Activated gamma-delta T cell (primary cell): ENCODE measurements at places on chromosomes 4 and X.

DNA sequence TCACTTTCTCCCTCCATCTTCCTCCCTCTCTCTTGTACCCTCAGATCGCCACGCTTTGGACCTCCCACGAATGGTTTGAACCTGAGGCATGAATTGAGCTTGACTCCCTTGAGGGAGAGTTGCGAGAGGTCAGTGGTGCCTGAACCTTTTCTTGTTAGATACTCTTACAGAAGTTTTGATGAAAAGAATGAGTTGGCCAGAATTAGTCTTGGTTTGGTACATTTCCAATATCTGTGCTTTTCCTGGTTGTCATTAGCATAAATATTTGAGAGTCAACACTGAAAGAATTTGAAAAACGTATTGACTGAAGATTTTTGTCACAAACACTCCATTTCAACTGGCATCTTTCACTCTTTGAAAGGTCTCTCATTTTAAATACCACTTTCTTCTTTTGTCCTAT, 510.6 kb upstream of the DIPK2B start:
- no peak for DNase-seq

DNA sequence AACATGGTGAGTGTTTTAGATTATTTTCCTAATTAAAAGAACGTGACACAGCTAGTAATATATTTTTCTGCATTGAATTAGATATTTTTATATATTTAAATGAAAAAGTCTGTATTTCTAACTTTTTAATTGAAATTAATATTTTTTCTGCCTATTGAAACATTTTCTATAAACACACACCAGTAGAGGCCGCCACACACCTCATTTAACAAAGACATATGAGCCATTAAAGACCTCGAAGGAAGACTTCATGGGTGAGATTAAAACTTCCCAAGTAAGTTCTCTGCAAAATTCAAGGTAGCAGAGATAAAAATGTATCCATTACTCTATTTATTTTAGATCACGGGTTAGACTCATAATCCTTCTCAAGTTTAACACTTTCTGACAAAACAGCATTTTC, 8.3 kb downstream of the SLITRK2 start:
- no peak for DNase-seq

DNA sequence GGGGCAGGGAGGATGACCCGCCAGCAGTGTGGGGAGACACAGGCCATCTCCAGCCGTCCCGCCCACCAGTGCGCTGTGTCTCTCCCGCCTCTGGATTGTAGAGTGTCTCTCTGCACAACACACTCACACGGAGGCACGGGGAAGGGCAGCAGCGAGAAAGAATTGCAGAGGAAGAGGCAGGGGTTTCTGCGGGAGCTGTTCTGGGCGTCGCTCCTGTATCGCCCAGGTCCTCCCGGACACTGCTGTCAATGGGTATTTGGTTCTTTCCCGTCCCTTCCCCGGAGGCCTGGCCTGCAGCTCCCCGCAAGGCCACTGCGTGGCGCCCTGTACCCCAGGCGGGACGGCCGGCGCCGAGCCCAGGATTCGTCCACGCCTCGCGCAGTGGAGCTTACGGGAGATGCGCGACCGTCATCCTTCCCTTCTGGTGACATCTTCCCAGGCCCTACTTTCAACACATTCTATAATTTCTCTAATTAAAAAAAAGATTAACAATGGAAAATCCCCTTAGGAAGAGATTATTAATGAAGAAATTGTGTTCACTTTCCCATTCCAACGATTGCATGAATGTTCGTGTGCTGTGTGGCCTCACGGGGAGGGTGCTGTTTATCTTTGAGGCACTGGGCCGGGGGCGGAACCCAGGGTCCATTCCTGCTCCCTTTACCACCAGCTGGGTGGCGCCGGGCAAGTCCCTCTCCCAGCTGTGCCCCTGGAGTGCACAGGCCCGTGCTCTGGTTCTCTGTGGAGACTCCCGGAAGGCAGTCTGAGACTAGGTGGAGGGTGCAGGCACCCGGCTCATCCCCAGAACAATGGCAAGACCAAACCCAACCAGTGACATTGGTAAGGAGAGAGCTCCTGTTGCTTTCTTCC, 95.7 kb downstream of the CPZ start:
- no peak for DNase-seq

GRCh38 chrX:39877905-39878304, 219.9 kb downstream of the BCOR start:
- DNase-seq, result no peak

DNA sequence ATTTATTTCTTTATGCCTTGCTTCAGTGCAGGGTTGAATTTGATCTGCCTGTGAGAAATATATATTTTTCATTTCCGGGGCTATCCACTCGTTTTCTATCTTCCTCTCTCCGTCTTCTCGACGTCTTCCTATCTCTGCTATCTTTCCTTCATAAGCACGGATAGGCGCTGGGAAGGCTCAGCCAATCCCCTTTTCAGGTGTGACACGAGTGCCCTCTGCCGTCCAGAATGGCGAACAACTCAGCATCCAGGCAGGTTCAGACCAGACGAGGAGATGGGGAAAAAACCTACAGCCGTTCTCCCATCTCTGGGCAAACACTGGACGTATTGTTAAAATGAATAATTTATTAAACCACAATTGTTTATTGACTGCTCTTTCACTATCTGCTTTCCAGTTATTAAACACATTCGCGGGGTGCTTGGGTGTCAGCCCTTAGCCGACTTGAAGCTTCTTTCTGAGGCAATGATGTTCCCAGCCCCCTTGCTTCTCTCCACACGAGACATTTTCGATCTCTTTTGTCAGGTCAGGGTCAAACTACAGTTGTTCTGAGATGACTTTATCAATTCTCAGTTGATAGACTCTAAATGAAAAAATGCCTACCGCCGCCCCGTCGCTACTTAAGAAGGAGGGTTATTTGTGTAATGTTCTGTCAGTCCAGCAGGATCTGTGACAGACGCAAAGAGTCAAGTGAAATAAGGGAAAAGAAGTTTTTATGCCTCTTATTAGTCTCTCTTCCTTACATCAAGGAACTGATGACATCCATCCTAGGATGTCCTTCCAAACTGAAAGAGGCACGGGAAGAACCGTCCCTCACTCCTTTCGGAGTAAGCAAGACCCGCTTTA, 96.3 kb upstream of the NOCT start:
- DNase-seq, result no peak

DNA sequence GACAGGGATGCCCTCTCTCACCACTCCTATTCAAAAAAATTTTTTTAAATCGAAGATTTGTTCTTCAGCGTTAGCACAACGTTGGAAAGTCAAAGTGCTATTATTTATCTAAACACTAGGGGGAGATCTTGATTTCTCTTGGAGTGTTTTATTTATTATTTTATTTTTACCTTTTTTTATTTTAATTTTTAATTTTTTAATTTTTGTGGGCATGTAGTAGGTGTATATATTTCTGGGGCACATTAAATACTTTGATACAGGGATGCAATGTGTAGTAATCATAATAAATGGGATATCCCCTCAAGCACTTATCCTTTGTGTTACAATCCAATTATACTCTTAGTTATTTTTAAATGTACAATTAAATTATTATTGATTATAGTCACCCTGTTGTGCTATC, 37.4 kb upstream of the SLC10A4 start:
- DNase-seq, result no peak

GRCh38 chr4:43496188-43496587, 603.7 kb downstream of the GRXCR1 start:
- no peak for DNase-seq

- DNase-seq, result no peak
Measured at GRCh38 chr4:80540349-80540748, 204.8 kb downstream of the CFAP299 start.

GRCh38 chr4:70863099-70863790, 23.6 kb upstream of the GRSF1 start:
- DNase-seq, result no peak

- DNase-seq, result no peak
Measured at GRCh38 chr4:77905651-77906263, 43.1 kb downstream of the MRPL1 start.

- no peak for DNase-seq
Measured at GRCh38 chr4:109921384-109921808, 8.7 kb downstream of the EGF start.

DNA sequence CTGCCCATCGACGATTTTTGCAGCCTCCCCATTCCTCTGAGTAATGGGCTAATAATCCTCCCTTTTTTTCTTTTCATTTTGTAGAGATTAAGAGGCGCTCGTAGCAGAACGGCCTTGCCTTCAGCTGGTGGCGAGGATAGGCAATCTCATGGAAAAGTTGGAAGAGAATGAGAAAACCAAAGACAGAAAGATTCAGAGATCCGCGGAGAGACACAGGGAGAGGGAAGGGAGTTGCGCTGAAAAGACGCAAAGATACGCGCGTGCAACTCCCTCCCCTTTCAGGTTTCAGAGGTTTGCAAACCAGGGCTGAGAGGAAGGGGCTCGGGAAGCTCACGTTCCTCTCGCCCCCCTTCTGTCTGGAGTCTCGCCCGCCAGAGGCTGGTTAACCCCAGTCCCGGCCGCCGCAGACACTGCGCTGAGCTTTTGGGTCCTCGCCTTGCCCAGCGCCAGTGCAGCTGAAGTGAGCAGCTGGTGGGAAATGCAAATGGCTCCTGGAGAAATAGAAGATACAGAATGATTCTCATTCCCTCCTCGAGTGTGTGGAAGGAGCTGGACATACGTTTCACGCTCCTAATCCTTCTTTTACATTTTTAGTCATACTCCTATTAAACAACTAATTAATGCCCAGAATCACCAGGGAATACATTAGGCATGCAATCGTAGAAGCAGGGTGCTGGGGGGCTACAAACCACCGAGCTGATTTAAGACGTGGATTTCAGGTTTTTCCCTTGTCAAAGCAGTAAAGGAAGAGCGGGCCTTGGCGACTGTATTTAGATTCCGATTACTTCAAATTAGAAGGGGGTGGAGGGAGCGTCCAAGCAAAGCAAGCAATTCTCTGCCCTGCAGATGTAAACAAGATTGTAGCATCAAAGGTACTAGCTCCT, 16.6 kb upstream of the PITX2 start:
- DNase-seq, result no peak

GRCh38 chr4:150482581-150482980, 99.4 kb upstream of the MAB21L2 start:
- DNase-seq, result no peak

DNA sequence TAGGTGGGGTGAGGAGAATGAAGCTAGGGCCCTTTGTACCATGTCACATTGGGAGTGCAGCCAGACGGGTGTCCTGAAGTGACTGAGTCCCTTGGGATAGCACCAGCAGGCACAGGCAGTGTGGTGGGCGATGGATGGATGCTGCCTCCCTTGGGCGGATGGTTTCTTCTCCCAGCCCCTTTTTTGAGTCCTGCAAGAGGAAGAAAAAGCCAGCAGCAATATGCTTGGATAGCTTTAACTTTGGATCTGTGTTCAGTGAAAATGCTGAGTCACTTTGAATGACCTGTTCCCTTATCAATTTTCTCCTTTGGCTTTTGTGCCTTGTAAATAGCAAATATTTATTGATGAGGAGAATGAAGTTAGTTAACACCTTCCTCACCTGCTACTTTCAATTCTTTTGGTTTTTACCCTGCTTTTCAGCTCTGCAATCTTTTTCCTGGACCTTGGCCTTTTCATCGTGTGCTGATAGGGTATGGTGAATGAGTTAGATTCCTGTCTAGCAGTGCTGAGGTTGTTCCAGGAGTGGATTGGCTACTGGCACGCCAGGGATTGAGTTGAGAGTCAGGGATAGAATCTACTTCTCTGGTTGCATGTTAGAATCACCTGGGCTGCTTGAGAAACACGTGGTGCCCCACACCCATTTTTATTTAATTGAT, 10.2 kb downstream of the DCUN1D4 start:
- DNase-seq, result no peak

- DNase-seq, result no peak
Measured at GRCh38 chrX:22538580-22538979, 265.9 kb downstream of the CBLL2 start.

DNA sequence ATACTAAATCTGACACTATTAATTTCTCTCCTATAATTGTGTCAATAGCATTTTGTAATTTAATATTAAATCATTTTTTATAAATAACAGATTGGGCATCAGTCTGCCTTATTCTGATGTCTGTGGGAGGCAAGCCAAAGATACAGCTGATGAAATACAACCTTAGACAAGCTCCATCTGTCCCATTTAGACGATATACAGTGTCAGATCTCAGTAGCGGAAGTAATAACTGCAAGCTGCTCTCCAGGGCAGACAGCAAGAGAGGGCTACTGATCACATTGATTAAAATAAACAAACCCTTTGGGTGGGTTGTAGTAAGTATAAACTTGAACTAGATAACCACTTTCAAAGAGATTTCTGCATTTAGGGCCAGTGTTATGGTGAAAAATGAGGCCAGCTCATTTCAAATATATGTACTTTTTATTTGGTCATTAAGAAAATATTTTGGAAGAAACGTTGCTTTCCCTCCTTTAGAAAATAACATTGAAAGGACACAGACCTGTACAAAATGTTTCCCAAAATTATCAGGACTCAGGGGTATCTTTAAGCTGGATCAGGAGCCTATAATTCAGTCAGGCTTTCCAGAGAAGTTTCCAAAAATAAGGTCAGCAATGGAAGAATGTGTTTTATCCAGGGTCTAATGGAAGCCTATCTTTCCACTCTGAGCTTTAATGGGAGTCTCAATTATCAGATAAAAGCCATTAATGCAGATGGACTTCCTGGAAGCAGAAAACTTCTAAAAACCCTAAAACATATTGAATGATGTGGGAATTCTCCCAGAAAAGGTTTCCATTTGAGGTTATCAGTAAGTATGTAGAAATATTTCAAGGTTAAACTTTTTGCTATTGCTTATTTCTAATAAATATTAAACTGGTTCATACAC, 1028.8 kb upstream of the IGFBP7 start:
- DNase-seq, result no peak
